PC-9 (cell line): ENCODE measurements at places on chromosomes 1 and 21. TPM values are rescaled to one million over a fixed set of nuclear protein-coding genes. Genes with fewer than 3 reads are reported as not detected.

Gene CHIT1
- not detected in 2 replicates for total RNA-seq

Gene CD5L
- total RNA-seq, result not detected in 2 replicates

Gene SYT6
- total RNA-seq, result not detected in 2 replicates

Gene OR6N1
- not detected in 2 replicates for total RNA-seq

Gene SYCP1
- total RNA-seq, result not detected in 2 replicates

Gene LRRC38
- not detected in 2 replicates for total RNA-seq

Gene CFAP141
- total RNA-seq, result not detected in 2 replicates

Gene VCAM1
- total RNA-seq, result not detected in 2 replicates

DNA sequence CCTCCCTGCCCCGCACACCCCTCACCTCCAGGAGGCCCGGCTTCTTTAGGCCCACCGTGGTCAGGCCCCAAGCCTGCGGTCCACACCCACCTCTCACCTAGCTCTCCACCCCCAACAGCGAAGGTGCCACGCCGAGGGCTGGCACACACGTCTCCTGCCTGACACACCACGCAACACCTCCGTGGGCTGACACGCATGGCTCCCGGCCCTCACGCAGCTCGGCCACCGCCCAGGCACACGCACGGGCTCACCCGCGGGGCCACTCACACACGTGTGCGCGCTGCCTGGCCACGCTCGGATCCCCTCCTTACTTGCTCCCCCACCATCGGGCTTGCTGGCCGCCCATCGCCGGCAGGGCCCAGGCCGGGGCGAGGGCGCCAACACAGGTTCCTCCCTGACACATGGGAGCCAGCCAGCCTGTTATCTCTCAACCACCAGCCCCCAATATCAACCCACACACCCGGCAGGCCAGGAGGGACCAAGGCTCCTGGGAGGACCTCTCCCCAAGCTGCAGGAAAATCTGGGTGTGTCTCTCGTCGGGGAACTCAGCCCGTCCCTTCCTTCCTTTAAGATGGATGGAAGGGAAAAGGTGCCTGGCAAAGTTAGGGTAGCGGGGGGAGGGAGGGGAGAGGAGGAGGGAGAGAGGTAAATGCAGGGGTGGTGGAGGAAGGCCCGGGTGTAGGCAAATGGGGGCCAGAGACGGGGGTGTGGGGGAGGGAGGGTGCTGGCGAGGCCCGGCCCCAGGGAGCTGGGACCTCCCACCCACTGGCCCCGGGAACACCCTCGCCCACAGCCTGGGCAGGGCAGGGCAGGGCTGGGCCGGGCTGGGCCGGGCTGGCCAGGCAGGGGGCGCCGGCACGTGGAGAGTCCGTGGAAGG is 546 bp downstream of the ELOVL1 start:
- no peaks in the 10 kb centered on the region for H3K27me3 ChIP-seq
- H3K4me3 ChIP-seq, result peak overlapping the region; percentile 99
- H3K36me3 ChIP-seq, result peaks cover 21% of the 10 kb centered on the region
- DNase-seq, result no peak

DNA sequence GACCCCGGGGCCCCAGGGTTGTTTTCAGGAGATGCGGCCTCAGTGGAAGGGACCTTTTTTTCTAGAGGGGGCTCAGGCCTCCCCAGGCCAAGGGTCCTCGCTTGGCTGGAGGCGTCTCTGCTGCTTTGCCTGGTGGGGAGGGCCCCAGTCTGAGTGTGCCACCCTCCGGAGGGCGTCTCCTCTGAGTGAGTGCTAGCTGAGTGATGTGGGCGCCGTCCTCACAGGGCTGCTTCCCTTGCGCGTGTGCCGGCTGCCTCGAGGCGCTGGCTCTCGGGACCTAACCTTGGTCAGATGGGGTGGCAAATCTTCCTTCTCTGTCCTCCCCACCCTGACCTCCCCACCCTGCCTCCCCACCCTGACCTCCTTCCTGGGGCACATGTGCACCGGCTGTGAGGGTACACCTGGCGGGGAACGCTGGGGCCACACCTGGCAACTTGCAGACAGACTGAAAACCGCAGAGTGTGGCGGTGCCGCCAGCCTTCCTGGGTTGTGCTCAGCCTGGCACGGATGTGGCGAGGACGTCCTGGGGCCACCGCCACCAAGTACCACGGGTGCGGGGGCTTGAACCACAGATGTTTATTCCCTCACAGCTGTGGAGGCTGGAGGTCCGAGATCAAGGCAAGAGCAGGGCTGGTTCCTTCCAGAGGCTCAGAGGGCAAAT is 93.0 kb upstream of the TTC34 start:
- no peak for DNase-seq
- H3K4me1 ChIP-seq, result no peaks in the 10 kb centered on the region
- no peaks in the 10 kb centered on the region for H3K36me3 ChIP-seq
- no peak overlapping the region for H3K27ac ChIP-seq
- H3K4me3 ChIP-seq, result no peak overlapping the region

GRCh38 chr1:221724931-221725605 is 16.8 kb downstream of the DUSP10 start:
- H3K4me3 ChIP-seq, result no peak overlapping the region
- H3K27me3 ChIP-seq, result no peaks in the 10 kb centered on the region
- no peak overlapping the region for H3K27ac ChIP-seq
- no peak for DNase-seq
- 0 out of 2 replicates have a peak, but pooled peaks cover 4% of the 10 kb centered on the region for H3K4me1 ChIP-seq

DNA sequence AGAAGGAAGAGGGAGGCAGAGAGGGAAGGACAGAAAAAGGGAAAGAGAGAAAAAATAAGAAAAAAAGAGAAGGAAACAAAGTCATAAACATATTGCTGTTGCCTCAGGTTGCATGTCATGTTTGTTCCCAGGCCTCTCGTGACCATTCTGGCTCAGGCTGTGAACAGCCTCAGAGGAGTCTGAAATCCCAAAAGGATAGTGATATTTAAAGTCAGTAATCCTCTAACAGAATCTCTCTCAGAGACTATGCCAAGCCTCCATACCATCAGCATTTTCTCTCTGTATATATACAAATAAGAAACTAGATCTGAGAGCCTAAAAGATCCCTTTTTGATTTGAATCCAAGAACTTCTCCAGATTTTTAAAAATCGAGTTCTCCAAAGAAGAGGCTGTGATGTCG is 35.2 kb downstream of the GORAB start:
- H3K36me3 ChIP-seq, result no peaks in the 10 kb centered on the region
- DNase-seq, result no peak
- no peaks in the 10 kb centered on the region for H3K27me3 ChIP-seq
- H3K4me3 ChIP-seq, result no peak overlapping the region
- no peak overlapping the region for H3K27ac ChIP-seq
- peaks cover 13% of the 10 kb centered on the region for H3K4me1 ChIP-seq
